ENCODE measurements at places on chromosomes 16 and 17.
A peak's percentile ranks its signal among the peaks of the same experiment; 100 is the strongest.

- H3K27ac ChIP-seq = peak overlapping the region; percentile 99
- peak overlapping the region; percentile 100 for H3K4me3 ChIP-seq
- H3K4me1 ChIP-seq = peaks cover 43% of the 10 kb centered on the region
- peak; percentile 80 for DNase-seq
- H3K27me3 ChIP-seq = no peaks in the 10 kb centered on the region
- H3K36me3 ChIP-seq = peaks cover 2% of the 10 kb centered on the region
Measured at GRCh38 chr17:7842380-7843256, 8.6 kb downstream of the KDM6B start.

DNA sequence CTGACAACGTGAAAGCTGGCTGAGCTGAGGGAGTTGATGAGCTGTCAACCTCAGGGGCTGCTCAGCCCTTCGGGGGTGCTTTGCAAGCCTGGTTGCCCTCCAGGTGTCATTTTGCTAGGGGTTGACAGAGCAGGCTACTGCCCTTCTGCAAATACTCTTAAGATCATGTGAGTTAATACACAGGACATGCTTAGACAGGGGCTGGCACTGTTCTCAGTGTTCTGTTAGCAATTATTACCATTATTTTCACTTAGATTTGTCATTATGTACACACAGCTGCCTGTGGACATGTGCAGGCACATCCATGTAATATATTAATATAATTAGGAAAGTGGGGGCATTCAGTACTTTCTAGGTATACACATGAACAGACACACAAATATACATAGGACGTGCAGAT, 554.3 kb upstream of the HSBP1 start:
- H3K27ac ChIP-seq = no peak overlapping the region
- H3K4me3 ChIP-seq = no peak overlapping the region
- H3K36me3 ChIP-seq = no peaks in the 10 kb centered on the region
- no peaks in the 10 kb centered on the region for H3K27me3 ChIP-seq
- no peak for DNase-seq

- H3K27me3 ChIP-seq = no peaks in the 10 kb centered on the region
- H3K4me1 ChIP-seq = peaks cover 13% of the 10 kb centered on the region
- DNase-seq = no peak
- no peak overlapping the region for H3K27ac ChIP-seq
- peak overlapping the region; percentile 35 for H3K4me3 ChIP-seq
Measured at GRCh38 chr17:75208161-75208560, 2.7 kb downstream of the NUP85 start.

DNA sequence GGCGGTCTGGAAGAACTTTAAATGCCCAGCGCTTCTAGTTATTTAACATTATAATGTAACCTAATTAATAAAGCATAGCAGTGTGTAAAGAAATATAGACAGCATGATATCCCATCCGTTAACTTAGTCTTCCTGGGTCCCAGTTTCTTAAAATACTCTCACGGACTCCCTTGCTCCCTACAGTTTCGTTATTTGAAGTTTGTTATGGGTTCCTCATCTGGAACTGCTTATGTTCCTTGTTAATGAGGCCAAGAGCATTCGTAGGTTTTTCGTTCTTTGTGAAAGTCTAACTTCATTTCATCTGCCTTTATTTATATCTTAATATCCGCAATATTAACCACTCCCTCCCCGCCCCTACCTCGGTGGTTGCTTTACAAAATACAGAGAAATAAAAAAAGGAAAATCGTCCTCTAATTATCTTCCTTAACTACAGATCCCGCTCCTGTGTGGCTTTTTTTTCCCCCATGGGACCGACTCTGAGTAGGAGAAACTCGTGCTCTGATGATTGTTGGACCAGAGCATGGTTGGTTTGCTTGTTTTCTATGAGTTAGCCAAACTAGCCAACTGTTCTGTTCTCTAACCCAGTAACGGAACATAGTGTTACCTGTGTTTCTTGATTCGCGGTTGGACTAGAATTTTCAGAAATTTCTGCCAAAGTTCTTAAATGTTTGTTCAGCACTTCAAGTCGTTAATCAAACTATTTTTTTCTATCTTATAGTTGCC, 863 bp downstream of the ADPRM start:
- DNase-seq = no peak
- peak overlapping the region; percentile 96 for H3K27ac ChIP-seq
- peaks cover 22% of the 10 kb centered on the region for H3K36me3 ChIP-seq
- H3K27me3 ChIP-seq = no peaks in the 10 kb centered on the region
- H3K4me3 ChIP-seq = peak overlapping the region; percentile 93

DNA sequence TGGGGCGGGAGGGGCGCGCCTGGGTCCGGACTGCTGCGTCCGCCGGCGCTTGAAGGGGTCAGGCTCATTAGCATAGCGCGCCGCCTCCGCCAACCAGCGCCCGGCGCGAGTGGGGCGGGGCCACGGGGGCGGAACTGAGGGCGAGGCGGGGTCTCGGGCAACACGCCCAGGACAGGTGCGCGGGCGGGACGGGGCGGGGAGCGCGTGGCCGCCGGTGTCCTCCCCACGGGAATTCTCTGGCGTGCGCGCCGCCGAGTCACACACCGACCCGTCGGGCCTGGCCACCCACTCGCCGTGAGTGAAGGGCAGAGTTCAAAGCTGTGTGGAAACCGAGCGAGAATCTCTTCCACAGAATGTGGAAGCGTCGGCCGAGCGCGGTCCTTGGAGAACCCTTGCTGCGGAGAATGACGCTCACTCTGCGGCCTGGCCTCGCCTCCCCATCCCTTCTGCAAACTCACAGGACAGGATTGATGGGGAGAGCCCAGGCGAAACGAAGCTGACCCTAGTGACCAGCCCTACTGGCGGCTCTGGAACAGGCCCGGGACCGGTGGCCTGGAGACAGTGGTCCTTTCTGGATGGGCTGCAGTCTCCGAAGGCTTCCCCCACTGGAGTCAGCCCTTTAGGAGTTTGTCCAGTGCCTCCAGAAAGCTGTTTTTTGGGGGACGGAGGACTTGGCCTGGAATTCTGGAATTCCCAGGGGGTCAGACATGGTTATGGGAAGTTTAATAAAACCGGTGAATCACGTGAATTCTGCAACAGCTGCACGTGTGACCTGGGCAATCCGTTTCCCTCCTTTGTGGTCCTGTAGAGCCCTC, at the start of gene SNAI3:
SNAI3 (minus strand) TSS at position 69 of the 815 bp plus-strand sequence. CDS start 101 bp downstream, outside the sequence.
- peak; percentile 95 for DNase-seq
- peaks cover under 1% of the 10 kb centered on the region for H3K36me3 ChIP-seq

- H3K27ac ChIP-seq = no peak overlapping the region
- no peaks in the 10 kb centered on the region for H3K36me3 ChIP-seq
- no peak overlapping the region for H3K4me3 ChIP-seq
- peaks cover 2% of the 10 kb centered on the region for H3K27me3 ChIP-seq
Measured at GRCh38 chr17:17666111-17666714, 15.0 kb upstream of the RAI1 start.

DNA sequence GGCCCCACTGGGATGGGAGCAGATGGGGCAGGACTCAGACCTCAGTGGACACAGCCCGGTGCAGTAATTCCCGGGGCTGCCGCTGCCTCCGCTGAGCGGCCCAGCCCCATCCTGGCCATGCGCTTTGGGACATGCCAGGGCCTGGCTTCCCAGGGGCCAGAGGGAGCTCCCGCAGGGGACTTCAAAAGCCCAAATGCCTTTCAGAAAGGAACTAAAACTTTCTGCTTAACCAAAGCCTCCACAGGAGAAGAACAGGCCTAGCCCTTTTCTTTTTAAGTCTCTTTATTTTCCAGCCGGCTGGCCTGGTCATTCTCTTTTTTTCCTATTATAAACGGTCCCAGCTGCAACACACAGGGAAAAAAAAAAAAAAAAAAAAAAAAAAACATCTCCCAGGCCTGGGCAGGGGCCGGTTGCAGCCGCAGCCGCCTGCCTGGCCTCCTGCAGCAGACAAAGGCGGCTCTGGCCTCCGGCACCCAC, 10.7 kb upstream of the ZNF423 start:
- no peak for DNase-seq
- H3K4me1 ChIP-seq = no peaks in the 10 kb centered on the region
- no peak overlapping the region for H3K27ac ChIP-seq
- H3K4me3 ChIP-seq = no peak overlapping the region
- peaks cover 10% of the 10 kb centered on the region for H3K27me3 ChIP-seq
- no peaks in the 10 kb centered on the region for H3K36me3 ChIP-seq

Measured in activated naive CD8-positive, alpha-beta T cell treated with anti-CD3 and anti-CD28 coated beads, Interleukin-2, amount 10 ng/mL, durations not matched to agents 7 days and 5 days (primary cell).